ENCODE measurements at places on chromosomes 1 and 21.

- no peak for DNase-seq
Measured at GRCh38 chr1:36864823-36865601, 169.3 kb downstream of the GRIK3 start.

- no peak for DNase-seq
Measured at GRCh38 chr1:236341298-236341697, 52.8 kb upstream of the EDARADD start.

DNA sequence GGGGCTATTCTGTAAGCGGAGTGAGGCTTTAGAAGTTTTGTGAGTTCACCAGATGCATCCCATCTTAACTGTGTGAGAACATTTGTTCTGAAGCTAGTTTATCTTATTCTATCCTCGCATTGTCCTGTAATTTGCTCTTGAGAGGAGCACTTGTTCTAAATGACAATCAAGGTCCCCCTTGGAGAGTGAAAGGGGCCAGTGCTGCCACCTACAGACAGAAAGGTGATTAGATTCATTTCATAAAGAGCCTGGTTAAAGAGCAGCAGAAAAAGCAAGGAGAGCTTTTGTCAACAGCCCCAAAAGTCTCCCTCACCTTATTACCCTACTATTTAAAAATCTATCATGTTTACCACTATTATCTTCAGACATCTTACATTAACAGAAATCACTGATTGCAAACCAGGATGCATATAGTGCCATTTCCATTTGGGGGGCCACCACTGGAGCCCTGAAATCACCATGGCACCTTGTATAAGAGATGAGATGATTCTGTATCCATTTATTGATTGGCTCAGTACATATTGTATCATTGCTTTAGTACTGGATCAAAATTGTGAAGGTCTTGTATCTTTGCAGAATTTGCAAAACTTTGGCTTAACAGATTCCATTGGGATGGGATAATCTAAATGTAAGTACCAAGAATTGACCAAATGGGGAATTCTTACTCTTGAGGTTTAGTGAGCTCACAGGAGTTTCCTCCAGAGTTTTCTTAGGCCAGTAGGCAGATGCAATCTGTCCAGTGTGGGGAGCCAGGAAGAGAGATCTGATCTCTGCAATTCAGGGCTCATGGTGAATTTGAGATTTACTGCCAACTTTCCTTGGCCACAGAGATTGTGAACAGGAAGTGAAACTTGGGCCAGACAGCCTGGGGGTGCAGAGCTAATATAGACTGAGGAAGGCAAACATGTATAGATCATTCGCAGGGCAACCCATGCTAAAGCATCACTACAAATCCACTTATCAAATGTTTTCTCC is 64.3 kb upstream of the TRABD2B start:
- DNase-seq, result no peak

- DNase-seq, result no peak
Measured at GRCh38 chr1:218165701-218166114, 119.4 kb upstream of the RRP15 start.

- no peak for DNase-seq
Measured at GRCh38 chr1:9197186-9198099, 37.1 kb upstream of the H6PD start.

- DNase-seq, result no peak
Measured at GRCh38 chr1:147243841-147244240, 1.4 kb downstream of the CHD1L start.

- no peak for DNase-seq
Measured at GRCh38 chr1:150810958-150811659, 3.0 kb upstream of the CTSK start.

- no peak for DNase-seq
Measured at GRCh38 chr1:192724670-192725069, 84.2 kb upstream of the RGS2 start.

DNA sequence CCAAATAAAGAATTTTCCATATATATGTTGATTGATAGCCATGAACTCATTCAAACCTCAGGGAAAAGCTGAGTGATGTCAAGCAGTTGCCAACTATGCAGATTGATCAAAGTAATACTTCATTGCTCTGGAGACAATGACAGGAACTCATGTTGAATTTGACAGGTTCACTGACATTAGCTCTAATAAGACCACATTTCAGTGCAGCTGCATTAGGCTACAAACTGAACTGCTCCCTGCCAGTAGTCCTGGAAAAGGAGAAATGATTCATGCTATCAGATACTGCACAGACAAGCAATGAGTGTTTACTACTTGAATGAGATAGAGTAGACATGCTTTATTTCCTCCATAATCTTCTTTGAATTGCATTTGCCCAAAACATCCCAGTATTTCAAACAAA is 948.4 kb downstream of the MRPL39 start:
- no peak for DNase-seq

DNA sequence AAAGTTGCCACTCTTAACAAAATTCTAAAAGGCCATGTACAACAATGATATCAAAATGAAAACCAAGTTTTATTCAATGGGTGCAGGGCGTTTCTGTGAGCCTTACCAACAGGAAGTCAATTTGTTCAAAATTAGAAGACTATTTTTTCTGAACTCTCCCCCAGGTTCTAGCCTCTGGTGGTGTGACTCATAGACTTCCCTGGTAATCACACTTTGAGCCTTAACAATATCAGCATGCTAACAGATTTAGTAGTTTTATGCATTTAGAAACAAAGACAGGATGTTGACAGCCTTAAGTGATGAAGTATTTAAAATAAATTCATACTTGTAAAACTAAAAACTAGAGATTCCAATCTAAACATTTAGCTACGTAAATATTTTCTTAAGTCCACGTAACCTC is 88.4 kb downstream of the LRRC8C start:
- peak; percentile 82 for DNase-seq

- DNase-seq, result no peak
Measured at GRCh38 chr1:57218487-57219079, 205.3 kb downstream of the DAB1 start.

- DNase-seq, result no peak
Measured at GRCh38 chr1:6612641-6613360, 730 bp upstream of the PHF13 start.

DNA sequence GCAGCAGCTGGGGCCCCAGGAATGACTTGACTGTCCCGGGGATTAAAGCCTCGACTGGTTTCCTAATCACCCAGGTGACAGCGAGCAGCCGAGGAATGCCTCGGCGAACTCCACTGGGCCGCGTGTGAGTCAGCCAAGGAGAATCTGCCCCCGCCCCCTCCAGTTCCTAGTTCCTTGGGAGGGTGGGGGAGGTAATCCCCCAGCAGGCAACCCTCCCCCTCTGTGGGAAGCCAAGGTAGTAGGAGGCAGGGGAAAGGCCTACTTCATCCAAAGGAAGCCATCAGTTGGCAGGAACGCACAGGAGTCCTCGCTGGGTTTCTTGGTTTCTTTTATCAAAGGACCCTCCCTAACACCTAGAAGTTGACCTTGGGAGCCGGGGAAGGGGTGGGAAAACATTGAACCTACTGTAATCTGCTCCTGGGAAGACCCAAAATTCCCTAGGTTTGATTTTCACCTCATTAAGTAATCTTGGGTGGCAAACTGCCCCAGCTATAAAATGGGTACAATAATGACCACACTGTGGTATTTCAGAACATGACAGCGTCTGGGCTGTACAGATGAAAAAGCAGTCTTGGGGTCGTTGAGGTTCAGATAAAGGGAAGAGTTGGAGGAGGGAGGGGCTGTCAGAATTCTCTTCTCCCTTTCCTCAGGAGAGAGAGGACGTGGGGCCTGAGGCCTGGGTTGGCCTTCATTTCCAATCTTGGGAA is 1.4 kb downstream of the TENT5B start:
- DNase-seq, result no peak

DNA sequence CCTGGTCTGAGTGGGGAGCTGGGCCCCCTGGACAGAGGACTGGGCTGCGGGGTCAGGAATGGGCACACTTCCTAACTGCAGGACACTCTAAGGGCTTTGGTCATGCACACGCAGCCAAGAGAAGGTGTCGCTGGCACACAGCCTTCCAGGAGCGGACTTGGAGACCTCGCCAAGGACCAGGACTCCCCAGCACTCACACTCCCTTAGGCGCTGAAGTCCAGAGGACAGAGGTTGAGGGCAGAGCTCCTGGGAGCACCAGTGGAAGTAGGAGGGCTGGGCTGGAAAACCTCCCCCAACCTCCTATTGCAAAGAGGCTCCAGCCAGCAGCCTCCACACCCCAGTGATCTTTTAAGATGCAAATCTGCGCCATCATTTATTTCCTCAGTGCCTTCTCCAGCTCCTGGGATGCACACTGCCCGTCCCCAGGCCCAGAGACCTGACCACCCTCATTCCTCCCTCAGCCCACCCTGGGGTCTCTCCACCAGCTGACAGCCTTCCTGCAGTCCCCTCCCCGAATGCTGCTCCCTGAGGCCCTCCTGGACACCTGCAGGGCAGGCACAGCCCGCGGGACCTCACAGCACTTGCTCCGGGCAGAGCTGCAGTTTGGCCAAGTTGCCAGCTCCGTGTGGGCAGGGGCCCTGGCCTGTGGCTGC is 3.0 kb downstream of the TSPEAR start:
- DNase-seq, result no peak

GRCh38 chr1:197910120-197910991 is 6.8 kb upstream of the LHX9 start:
- no peak for DNase-seq

GRCh38 chr1:159177272-159177907 is 6.0 kb downstream of the CADM3 start:
- DNase-seq, result peak; percentile 1

DNA sequence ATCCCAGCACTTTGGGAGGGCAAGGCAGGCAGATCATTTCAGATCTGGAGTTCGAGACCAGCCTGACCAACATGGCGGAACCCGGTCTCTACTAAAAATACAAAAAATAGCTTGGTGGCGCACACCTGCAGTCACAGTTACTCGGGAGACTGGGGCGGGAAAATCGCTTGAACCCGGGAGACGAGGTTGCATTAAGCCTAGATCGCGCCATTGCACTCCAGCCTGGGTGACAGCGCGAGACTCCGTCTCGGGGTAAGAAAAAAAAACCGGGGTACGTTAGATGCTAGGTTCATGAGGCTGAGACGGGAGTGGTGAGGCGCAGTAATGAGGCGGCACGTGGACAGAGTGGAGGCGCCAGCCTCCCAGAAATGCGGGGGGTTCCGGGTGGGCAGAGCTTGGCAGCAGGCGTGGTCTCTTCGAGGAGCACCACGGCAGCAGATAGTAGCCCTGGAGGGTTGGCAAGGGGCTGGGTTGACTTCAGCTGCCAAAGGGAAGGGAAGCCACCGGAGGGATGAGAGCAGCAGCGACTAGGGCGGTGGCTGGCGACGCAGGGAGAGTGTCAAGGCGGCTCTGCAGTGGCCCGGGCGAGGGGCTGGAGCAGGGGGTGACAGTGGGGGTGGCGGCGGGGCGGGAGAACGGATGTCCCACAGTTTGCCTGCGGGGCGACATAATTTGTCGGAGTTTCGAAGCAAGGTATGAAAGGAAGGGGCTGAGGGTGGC is 832 bp downstream of the MRPL20 start:
- DNase-seq, result no peak

GRCh38 chr1:238439511-238439910 is 548.8 kb upstream of the ZP4 start:
- no peak for DNase-seq

DNA sequence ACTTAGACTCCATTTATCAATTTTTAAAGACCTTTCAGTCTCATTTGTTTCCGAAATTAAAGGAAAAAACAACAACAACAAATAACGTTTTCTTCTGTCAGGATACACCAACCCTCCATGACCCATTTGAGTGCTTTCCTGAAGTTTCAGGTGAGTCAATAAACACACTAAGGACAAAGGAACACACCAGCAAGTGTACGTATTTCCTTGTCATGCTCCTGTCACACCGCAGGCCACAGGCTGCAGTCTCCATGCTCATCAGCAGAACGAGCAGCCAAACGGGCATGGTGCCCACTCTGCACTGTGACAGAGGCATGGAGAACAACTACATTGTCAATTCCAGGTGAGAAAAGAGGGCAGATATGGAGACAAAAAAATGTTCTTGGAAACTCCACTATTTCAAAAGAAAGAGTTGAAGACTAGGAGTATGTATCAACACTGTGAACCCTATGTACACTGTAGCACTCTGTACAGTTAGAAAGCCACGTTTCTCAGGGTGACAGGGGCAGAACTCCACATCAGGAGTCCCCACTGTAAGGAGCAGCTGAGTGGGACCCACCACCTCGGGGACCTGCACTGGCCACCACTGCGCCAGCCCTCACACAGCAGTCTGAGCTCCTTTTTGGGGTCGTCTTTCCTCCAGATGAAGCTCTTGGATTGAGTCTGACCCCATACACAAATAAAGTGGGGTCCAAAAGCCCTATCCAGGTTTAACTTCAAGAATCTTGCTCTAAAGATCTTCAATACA is 2.6 kb downstream of the PTTG1IP start:
- no peak for DNase-seq

DNA sequence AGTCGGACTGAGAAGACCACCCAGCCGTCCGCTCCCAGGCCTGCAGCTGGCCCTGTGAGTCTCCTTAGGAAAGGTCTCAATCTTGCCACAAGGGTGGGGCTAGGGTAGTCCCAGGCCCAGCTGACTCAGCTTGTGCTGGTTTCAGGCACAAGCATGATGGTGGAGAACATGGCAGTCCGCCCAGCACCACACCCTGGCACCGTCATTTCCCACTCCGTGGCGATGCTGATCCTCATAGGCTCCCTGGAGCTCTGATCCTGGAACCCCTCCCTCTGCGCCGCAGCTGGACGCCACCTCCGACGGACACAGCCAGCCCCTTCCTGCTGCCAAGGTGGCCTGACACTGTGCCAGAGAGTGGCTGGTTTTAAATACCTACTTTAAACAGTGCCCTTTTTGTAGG is 10.7 kb downstream of the TMEM81 start:
- no peak for DNase-seq

DNA sequence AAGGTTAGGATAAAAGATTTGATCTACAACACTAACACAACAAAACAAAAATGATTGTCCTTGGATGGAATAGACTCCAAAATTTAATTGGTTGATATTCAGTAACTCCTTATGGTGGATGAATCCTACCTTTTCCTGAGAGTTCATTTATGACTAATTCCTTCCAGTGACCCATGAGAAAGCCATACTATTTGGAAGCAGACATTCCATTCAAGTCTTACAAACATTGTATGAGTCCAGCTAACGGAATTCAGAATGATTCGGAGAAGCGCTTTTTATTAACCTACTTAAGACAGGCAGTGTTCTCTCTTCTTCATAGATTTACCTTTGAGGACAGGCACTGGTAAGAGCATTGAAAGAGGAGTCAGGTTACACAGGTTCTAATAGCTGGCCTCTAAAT is 155.6 kb upstream of the ZNF648 start:
- no peak for DNase-seq

DNA sequence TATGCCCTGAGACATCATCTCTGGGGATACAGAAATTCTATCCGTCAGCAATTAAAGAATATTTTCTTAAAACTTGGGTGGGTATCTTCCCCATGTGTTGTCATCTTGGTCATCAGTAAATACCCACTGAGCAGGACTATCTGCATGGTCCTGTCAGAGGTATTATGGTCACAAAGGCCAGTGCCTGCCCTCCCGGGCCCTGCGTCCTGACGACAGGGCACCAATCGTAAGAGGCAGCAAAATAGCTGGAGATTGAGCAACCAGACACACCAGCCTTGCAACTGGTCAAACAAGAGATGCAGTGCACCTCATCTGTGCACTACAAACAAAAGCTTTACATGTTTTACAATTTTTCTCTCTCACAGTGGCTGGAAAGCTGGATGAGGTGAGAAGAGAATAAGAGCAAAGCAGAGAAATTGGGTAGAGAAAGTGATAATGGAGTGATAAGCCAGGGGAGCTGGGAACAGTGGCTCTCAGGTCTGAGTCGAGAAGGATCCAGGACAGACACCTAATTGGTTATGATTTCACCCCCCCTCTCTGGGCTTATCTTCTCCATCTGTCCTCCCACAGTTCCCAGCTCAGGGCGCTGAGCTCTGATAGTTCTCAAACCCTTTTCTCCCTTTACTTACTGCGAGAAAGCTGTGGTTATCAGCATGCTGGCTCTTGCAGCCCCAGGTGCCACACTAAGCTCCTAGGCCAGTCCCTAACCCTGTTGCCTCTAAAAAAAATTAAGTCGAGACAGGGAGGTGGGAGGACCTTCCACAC is 8.8 kb upstream of the SRP9 start:
- DNase-seq, result no peak

Measured in CD4-positive, alpha-beta T cell treated with Interleukin-2 at 100 ng/mL for 4 hours (primary cell).